ENCODE measurements at places on chromosomes 7 and 10.

GRCh38 chr7:28280516-28280915 is 99.9 kb upstream of the JAZF1 start:
- DNase-seq: no peak

DNA sequence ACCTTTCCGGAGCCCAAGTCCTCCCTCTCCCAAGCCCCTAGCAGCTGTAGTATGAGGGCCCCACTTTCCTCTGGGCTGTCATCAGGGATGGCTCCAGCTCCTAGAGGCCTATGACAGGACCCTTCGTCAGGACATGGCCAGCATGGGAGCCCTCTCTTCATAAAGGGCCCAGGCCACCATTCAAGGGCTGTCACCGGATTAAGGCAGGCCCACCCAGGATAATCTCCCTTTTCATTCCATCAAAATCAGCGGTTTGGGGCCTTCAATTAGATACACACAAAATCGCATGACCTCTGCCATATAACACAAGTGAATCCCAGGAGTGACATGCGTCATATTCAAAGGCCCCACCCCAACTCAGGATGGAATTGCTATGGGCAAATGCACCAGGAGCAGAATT is 12.2 kb upstream of the GDF10 start:
- no peak for DNase-seq

DNA sequence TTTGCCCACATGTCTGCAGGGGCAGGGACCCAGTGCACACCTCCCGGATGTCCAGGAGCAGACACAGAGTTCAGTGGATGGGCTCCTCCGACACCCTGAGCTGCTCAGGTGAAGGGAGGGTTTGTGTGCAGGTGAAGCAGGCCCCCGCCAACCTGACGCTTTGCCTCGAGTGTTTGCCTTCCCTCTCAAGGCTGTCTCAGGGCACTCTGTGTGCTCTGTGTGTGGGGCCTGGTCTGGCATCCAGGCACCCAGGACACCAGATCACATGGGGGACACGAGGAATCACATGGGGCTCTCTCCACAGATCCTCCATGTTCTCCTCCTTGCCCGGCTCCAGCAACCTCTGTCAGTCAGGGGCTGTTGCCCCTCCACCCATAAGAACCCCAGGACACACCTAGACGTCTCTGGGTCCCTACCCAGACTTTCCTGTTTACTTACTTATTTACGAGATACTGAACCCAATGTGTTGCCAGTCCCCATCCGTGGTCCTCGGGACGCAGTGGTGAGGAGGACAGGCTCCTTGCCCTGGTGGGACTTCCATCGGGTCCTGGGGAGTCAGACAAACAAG is 99.5 kb downstream of the HTR5A start:
- no peak for DNase-seq

DNA sequence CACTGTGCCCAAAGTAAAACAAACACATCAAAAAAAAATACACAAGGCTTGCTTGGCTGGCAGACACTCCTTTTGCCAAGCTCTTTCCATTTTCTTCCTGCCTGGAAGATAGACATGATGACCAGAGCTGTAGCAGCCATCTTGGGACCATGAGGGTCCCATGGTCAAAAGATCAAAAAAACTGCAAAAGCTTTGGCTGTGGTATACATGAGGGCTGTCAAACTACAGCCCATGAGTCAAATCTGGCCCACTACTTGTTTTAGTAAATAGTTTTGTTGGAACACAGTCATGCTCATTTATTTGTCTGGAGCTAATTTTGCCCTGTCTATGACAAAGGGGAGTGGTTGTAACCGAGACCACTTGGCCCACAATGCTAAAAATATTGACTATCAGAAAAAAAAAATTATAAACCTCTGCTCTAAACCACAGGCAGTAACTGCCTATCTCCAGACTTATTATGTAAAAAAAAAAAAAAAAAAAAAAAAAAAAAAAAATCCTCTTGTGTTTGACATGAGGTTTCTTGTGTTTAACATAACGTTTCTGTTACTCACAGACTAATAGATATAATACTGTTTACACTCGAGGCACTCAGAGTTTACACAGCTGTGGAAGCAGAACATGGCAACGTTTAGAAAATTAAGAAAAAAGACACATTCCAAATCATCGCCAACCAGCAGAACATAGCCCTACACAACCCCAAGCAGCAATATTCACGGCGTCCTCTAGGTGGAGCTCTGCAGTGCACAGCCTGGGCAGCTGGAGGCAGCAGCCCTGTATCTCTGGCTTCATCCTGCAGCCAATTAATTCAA is 36.9 kb downstream of the ASB13 start:
- no peak for DNase-seq

- no peak for DNase-seq
Measured at GRCh38 chr10:12177642-12178041, 18.0 kb downstream of the NUDT5 start.

DNA sequence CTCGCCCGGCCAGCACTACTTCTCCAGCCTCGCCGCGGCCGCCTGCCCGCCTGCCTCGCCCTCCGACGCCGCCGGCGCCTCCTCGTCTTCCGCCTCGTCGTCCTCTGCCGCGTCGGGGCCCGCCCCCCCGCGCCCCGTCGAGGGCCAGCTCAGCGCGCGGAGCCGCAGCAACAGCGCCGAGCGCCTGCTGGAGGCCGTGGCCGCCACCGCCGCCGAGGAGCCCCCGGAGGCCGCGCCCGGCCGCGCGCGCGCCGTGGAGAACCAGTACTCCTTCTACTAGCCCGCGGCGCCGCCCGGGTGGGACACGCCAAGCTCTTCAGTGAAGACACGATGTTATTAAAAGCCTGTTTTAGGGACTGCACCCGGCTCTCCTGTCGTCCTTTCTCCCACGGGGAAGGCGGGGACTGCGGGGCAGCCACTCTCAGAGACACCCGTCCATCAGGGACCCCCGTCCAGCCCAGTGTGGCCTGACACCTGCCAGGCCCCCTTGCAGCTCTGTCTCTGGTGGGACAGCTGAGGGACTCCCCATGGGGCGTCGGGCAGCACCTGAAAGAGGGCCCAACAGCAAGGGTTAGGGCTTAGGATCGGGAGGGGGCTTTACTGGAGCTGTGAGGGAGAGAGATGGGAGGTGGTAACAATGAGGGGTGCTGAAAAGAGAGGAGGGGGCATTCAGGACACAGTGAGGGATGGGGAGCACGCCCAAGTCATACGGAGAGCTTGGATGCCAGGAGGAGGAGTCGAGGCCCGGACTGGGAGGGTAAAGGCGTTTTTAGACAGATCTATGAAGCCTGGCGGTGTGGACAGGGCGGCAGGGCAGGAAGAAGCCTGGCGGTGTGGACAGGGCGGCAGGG is 34.7 kb downstream of the SPDYE6 start:
- no peak for DNase-seq

- no peak for DNase-seq
Measured at GRCh38 chr10:127186813-127187212, 9.6 kb downstream of the INSYN2A start.

GRCh38 chr7:128021366-128021765 is 9.9 kb downstream of the LRRC4 start:
- DNase-seq: no peak

- DNase-seq: no peak
Measured at GRCh38 chr10:28684986-28685580, 7.8 kb downstream of the BAMBI start.

DNA sequence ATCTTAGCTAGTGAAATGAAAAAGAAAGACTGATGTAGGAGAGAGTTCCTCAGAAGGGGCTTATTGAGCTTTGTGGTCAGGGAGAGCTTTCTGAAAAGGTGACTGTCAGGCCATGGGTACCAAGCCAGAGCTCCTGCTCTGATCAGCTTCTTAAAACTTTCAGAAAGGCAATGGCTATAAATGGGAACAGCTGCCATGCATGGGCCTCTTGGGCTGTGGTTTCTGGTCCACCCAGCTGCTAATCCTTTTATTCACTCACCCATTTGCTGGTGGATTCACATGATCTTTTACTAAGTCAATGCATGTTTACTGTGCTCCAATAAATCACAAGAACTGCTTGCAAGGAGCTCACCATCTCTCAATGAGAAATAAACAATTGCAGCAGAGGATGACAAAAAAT is 60.1 kb upstream of the ZPBP start:
- no peak for DNase-seq

DNA sequence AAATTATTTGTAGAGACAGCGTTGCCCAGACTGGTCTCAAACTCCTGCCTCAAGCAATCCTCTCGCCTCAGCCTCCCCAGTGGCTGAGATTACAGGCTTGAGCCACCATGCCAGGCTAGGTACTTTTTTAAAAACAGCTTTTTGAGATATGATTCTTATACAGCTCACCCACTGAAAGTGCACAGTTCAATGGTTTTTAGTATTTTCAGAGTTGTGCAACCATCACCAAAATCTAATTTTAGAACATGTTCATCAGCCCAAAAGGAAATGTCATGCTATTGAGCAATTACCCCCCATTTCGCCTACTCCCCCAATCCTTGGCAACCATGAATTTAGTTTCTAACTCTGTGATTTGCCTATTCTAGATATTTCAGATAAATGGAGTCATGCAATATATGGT is 73.7 kb downstream of the EVX1 start:
- DNase-seq: no peak

- DNase-seq: no peak
Measured at GRCh38 chr10:101146392-101147251, 15.5 kb downstream of the TLX1 start.
